ENCODE measurements at places on chromosomes 3 and 15. TPM values are rescaled to one million over a fixed set of nuclear protein-coding genes. Genes with fewer than 3 reads are reported as not detected.
A peak's percentile ranks its signal among the peaks of the same experiment; 100 is the strongest.

The GP5 gene
- total RNA-seq: not detected

The SLC12A1 gene
- total RNA-seq: not detected

The SPATA12 gene
- 0.14 TPM for total RNA-seq

The SPCS1 gene
- total RNA-seq: 208 TPM

The TRPM7 gene
- total RNA-seq: 26.4 TPM

The WDR6 gene
- 29.6 TPM for total RNA-seq

The GRK7 gene
- total RNA-seq: not detected

The MME gene
- 8.4 TPM for total RNA-seq

DNA sequence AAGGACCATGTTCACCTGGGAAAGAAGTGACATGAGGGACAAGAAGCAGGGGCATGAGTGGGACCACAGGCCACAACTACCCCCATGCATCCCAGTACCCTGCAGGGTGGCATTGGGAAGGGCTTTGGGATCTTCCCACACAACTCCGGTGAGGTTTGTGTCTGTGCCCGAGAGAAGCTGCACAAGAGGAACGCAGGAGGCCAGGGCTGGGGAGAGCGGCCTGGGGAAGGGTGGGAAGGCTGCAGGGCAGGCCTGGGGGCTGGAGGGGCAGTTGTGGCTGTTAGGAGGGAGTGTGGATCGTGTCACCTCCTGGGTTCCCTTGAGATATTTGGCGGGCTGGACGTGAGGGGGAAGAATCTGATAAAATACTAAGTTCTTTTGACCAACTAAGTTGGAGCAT, 25.3 kb upstream of the MFSD1 start:
- no peak for DNase-seq

DNA sequence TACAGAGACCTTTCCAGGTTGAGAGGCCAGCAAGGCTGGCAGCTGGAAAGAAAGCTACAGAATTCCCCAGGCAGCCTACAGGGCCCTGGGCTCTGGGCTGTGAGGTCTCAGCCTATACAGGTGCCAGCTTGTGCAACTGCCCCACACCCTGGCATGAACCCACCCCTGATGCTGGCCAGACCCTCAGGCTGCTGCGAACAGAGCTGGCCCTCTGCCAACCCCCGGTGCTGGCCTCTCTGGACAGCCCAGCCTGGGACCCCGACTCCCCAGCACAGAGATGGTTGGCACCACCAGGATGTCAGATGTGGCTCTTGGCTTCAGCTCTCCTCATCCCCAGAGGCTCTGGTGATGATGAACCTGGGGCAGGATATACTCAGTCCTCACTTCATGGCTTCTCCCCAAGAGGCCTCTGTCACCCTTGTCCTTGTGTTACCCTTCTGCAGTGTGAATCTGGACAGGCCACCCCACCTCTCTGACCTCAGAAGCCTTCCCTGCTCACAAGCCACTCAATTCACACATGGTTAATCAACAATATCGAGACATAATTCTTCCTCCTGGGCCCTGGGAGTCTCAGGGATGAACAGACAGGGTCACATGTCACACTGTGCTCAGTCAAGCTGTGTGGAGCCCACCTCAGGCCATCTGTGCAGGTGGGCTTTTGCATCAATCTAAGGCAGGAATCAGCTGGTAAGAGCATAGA, 11.0 kb upstream of the BFSP2 start:
- no peak for DNase-seq

GRCh38 chr3:63706321-63707085, 54.0 kb downstream of the SNTN start:
- DNase-seq: no peak

DNA sequence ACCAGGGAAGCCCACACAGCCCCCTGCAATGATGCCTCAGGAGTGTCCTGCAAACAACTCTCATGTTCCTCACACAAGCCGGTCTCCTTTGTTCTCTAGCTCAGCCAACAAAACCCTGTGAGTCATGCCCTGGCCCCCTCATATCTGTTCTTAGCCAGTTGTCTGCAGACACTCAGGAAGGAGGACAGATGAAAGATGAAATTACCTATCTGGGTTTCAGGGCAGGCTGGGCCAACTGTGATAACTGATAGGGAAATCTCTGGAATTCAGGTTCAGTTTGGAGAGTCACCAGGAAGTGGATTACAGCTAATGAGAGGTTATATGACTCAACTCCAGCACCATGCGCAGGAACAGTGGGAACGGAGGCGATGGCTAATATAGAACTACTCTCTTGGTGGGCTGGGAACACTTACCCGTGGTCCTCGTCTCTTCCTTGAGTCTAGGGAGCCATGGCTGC, 352.0 kb upstream of the ADAMTS9 start:
- DNase-seq: peak; percentile 9

GRCh38 chr3:197000211-197000610, 29.4 kb downstream of the MELTF start:
- no peak for DNase-seq

DNA sequence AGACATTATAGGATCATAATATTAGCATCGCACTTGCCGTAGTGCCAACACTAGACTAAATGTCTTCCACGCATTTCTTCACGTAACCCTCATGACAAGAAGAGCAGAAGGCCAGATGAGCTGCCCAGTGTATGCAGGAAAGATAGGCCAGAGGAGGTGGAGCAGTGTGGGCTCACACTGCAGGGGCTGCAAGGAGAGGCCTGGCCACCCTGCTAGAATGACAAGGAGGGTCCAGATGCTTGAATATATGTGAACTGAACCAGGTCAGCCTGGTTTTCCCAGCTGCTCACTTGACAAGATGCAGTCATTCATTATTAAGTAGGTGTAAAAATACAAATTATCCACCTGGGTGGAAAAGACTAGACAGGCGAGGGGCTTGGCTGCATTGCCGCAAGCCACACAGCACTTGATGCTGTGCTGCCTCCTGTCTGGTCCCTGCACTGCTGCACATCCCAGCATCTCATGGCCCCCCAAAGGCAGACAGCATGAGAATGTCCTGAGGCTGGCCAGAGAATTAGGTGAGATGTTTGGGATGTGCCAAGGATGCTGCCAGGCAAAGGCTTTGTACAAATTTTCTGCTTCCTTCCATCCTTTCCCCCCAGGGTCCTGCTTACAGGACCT, 115.2 kb downstream of the NTRK3 start:
- DNase-seq: no peak

GRCh38 chr15:40697916-40698315, 2.9 kb downstream of the RAD51 start:
- no peak for DNase-seq

GRCh38 chr3:40387895-40388254, 891 bp downstream of the ENTPD3 start:
- DNase-seq: no peak

- peak; percentile 67 for DNase-seq
These were observed 118.7 kb upstream of the SMAD3 start for GRCh38 chr15:66946578-66947164.

DNA sequence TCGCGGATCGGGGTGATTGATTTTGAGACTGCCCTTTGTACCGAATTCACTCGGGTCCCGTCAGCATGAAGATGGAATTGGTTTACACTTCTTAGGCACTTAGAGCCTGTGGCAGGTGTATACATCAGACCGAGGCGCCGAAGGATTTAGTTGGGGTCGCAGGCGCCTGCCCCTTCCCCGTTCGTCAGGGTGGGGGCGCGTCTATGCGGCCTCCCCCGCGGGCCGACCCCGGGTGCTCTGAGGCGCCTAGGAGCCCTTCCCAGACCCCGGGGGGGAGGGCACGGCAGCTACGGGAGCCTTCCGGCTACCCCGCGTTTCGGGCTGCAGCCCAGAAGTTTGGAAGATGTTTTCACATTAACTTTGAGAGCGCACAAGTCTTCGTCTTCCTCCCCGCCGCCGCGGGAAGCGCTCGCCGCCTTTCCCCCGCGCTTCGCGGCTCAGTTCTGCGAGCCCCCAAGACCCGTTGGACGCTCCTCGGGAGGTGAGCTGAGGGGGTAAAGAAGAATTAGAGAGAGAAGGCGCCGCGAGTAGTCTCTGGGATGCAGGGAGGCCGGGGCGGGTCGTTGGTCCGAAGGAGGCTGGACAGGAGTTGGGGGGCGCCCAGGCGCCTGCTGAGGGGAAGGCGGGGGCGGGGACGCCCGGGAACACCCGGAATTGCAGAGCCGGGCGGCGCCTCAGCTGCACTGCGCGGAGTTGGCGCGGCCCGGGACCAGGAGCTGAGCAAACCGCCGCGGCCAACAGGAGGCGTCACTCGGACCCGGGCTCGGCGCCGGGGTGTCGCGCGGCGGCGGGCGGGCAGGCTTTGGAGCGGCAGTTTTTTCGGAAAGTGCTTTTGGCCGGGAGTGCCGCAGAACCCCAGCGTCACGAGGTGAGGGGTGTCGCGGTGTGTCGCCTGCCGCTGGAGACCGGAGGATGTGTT, 780 bp downstream of the TIPARP start:
- peak; percentile 18 for DNase-seq

DNA sequence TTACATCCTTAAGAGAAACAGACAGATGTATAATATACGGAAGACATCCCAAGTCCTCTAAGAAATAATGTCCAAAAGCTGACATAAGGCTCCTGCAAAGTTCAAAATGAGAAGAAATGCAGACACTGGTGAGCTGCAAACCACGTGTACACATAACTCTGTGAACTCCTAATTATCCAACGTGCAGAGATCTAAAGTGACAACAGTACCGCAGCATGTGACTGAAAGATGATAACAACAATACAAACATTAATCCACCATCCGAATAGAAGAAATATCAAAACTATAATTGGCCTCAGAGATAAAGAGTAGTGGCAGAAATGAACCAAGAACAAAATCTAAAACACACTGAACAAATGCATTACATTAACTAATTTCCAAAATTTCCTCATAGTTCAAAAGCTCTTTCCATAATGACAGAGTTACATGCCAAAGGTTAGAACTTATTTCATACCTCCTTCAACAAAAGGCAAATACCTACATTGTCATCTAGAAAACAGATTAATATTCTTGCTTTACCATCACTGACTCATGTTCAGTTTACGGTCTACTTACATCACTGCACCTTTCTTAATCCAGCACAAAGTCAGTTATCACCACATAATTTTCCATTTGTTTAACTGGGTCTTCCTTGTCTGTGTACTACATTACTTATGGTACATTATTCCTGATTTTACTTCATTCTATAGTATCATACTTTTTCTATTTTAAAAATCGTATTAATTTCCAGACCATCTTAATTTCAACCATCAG, 2.2 kb downstream of the PDCD10 start:
- DNase-seq: no peak

DNA sequence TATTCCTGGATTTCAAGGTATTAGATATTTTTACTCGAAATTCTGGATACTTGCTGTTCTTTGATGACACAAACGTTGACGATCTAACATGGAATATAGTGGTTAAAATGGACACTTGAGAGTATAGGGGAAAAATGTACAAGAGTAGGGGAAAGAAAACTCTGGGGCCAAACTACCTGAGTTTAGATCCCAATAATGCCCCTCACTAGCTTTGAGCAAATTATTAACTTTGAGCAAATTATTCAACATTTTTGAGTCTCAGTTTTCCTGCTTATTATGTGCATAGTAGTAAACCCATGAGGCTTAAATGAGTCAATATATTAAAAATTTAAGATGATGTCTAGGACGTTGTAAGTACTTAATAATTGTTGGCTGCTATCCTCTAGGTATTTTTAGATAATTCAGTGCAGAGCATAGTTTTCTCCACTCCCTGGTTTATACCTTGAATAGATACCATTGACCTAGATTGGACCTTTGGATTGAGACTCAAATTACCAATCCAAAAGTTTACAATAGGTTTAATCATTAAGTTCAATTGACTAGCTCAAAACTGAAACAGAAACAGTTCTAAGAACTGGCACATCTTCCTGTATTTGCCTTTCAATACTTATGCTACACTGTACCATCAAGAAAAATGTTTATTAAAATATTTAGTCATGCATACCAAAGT, 4.5 kb downstream of the ADGRG7 start:
- DNase-seq: no peak

GRCh38 chr15:50053055-50053856, 65.8 kb downstream of the ATP8B4 start:
- no peak for DNase-seq

GRCh38 chr15:35305946-35306345, 220.9 kb upstream of the NANOGP8 start:
- no peak for DNase-seq

DNA sequence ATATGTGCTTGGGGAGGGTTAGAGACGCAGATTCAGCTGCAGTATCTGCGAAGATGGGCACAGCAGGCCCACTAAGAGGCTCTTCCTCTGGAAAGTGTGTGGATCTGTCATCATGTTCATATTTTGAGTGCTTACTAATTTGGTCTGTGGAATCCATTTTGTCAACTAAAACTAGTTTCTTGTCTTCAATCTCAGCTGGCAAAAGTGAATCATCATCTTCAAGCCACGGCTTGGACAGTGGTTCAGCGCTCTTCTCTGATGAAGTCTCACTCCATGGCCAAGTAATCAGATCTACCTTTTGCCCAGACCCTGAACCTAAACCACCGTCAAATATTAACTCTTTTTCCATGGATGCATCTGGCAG, 76.2 kb downstream of the IMPG2 start:
- no peak for DNase-seq

GRCh38 chr3:122944671-122945161, 82.8 kb downstream of the SEMA5B start:
- DNase-seq: no peak

GRCh38 chr15:37820380-37821128, 113.9 kb upstream of the TMCO5A start:
- no peak for DNase-seq

DNA sequence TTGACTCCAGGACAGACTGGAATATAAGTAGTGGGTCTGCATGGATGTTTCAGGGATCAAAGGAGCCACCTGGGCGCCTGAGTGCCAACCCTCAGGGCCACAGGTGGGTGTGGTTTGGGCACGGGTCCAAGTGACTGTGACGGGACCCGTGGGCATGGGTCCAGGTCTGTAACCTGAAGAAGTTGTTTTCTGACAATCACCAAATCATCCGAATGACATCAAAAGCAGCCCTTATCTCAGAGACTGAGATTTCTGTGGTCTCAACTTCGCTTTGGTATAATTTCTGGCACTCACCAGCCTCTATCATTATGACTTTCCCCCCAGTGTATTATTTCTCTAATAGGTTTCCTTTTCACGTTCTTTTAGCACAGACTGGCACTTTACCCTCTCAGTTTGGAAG, 24.4 kb downstream of the RLBP1 start:
- DNase-seq: no peak
